Transverse colon (tissue), 4 donors: ENCODE measurements at places on chromosomes 16 and 17. TPM values are rescaled to one million over a fixed set of nuclear protein-coding genes. Genes with fewer than 3 reads are reported as not detected.

DNA sequence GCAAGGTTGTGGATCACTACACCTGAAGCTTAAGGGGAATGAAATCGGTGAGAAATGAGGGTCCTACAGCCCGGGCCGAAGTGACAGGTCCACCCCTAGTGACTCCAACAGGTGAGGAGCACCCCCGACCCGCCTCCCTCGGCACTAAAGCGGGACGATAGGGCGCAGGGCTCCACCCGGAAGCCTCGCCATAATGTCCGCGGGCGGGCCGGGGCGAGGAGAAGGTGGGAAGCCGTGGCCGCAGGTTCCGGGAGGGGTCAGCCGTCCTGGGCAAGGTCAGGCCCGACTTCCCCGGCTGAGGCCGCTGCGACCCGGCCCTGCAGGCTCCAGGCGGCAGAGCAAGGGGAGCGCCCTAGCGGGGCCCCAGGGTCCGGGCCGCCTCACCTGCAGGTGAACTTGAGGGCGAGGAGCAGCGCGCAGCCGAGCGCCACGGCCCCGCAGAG lies 543 bp downstream of the TXNDC11 start:
- peak overlapping the region; percentile 99 for H3K27ac ChIP-seq
- H3K36me3 ChIP-seq, result no peaks in the 10 kb centered on the region
- peak; percentile 67 for DNase-seq

DNA sequence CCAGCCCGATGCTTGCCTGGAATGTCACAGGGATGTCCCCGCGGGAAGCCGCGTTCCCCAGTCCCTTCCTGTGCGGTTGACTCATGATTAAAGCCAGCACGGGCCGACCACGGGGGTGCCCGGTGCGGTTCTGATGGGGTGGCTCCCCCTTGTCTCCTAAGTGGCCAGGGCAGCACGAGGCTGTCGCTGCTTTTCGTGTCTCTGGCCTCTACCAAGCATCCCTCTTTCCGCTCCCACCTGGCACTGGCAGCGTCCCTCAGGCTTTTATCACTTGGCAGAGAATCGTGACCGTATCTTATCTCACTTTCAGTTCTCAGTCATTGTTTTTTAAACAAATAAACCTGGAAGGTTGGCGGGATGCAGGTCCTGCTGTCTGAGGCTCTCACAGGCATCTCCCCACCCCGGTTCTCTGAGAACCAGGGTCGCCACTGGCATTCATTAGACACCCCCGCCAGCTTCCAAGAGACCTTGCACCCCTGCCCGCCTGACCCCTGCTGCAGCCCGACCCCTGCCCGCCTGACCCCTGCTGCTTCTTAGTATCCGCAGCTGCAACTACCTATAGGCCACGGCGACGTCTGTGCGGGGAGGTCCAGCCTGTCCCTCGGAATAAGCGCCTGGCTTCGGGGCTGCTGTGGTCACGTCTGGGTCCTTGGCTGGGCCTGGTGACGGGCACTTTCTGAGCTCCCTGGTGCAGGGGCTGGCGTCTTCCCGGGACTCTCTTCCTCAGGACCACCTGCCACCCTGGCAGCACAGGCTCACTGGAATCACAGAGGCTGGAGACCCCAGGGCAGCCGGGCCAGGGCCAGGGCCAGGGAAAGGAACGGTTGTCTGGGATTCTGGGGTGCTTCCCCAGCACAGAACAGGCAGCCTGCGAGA lies 7.5 kb downstream of the C1QTNF8 start:
- peaks cover 16% of the 10 kb centered on the region for H3K4me1 ChIP-seq
- DNase-seq, result no peak
- H3K4me3 ChIP-seq, result no peak overlapping the region
- H3K36me3 ChIP-seq, result no peaks in the 10 kb centered on the region

GRCh38 chr17:53420035-53420641 lies 402.6 kb upstream of the KIF2B start:
- H3K4me3 ChIP-seq, result no peak overlapping the region
- no peak for DNase-seq
- no peaks in the 10 kb centered on the region for H3K27me3 ChIP-seq
- no peaks in the 10 kb centered on the region for H3K4me1 ChIP-seq

DNA sequence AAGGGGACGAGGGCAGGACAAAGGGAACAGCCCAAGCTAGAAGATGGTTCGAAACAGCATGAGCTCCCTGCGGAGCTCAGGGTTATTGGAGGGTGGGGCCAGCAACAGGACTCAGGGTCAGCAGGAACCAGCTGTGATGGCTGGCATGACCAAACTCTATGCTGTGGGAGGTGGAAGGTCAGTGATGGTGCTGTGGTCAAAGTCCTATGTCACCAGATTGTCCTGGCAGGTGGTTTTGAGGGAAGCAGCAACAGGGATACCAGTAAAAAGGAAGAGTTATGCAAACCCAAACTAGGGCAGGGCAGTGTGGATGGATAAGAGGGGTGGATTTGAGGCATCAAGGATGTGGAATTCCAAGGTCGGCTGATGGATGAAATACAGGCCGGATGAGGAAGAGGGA lies 32.4 kb downstream of the CACNG4 start:
- H3K27me3 ChIP-seq, result no peaks in the 10 kb centered on the region
- H3K4me3 ChIP-seq, result no peak overlapping the region
- H3K27ac ChIP-seq, result no peak overlapping the region
- H3K36me3 ChIP-seq, result no peaks in the 10 kb centered on the region
- DNase-seq, result no peak

- DNase-seq, result peak; percentile 66
- H3K4me3 ChIP-seq, result no peak overlapping the region
- no peaks in the 10 kb centered on the region for H3K27me3 ChIP-seq
These were observed 11.9 kb downstream of the PIEZO1 start for GRCh38 chr16:88772871-88773811.

GRCh38 chr17:32285306-32285705 lies 19.7 kb downstream of the RHBDL3 start:
- H3K27me3 ChIP-seq, result peaks cover 3% of the 10 kb centered on the region
- no peak overlapping the region for H3K4me3 ChIP-seq
- no peak overlapping the region for H3K27ac ChIP-seq
- H3K4me1 ChIP-seq, result no peaks in the 10 kb centered on the region

DNA sequence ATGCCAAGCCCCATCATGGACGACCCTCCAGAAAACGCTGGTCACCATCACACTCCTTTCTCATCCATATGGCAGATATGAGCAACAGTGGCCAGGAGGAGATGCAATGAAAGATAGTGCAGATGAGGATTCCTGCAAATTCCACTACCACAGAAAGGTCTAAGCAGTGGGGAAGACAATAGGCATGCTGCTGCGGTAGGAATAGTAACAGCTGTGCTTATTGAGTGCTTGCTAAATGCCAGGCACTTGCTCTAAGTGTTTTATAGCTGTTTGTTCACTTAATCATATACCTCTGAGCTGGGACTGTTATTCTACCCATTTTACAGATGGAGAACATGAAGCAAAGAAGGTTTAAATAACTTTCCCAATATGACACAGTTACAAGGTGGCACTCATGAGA lies 46.6 kb upstream of the AKAP1 start:
- H3K27ac ChIP-seq, result no peak overlapping the region
- DNase-seq, result no peak
- H3K36me3 ChIP-seq, result no peaks in the 10 kb centered on the region
- peaks cover 9% of the 10 kb centered on the region for H3K27me3 ChIP-seq
- H3K4me1 ChIP-seq, result peaks cover 47% of the 10 kb centered on the region

- H3K27ac ChIP-seq, result peak overlapping the region; percentile 94
- H3K4me1 ChIP-seq, result peaks cover 14% of the 10 kb centered on the region
These were observed 1.1 kb downstream of the MAPK3 start for GRCh38 chr16:30121741-30122571.

- peak overlapping the region; percentile 47 for H3K4me3 ChIP-seq
- peaks cover 20% of the 10 kb centered on the region for H3K4me1 ChIP-seq
- peaks cover 9% of the 10 kb centered on the region for H3K27me3 ChIP-seq
- peak overlapping the region; percentile 41 for H3K27ac ChIP-seq
- peak; percentile 64 for DNase-seq
These were observed 17.5 kb upstream of the MTMR4 start for GRCh38 chr17:58531661-58532554.

DNA sequence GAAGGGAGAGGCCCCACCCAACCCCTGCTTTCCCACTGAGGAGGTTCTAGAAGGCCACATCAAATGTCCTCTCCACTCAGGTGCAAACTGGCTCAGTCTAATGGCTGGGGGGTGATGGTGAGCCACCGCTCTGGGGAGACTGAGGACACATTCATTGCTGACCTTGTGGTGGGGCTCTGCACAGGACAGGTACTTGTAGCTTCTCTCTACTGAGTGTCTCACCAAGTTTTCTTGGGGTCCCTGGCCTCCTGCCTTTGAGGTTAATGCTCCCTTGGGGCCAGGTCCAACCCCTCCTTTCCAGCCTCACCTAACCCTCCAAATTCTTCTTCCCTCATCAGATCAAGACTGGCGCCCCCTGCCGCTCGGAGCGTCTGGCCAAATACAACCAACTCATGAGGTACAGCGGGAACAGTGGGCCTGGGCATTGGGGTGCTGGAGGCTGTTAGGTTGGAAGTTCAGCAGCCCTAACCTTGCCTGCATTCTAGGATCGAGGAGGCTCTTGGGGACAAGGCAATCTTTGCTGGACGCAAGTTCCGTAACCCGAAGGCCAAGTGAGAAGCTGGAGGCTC lies 5.7 kb downstream of the ENO3 start:
- H3K27ac ChIP-seq, result no peak overlapping the region
- H3K27me3 ChIP-seq, result no peaks in the 10 kb centered on the region
- no peaks in the 10 kb centered on the region for H3K36me3 ChIP-seq
- no peak for DNase-seq
- no peak overlapping the region for H3K4me3 ChIP-seq
- H3K4me1 ChIP-seq, result peaks cover 9% of the 10 kb centered on the region

DNA sequence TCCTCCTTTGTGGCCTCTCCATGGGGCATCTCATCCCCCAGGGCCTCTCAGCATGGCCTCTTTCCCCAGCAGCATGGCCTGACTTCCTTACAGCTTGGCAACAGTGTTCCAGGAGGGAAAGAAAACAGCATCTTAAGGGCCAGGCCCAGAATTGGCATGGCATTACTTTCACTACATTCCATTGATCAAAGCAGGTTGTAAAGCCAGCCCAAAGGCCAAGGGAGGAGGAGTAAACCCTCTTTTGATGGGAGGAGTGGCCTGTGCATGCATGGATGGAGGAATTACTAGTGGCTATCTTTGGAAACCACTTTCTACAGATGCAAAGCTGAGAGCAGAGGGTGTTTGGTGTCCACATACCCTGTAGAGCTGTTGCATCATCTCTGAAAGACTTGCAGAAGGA lies 149.4 kb downstream of the AIPL1 start:
- no peaks in the 10 kb centered on the region for H3K4me1 ChIP-seq
- H3K4me3 ChIP-seq, result no peak overlapping the region
- H3K27ac ChIP-seq, result no peak overlapping the region
- H3K27me3 ChIP-seq, result no peaks in the 10 kb centered on the region
- H3K36me3 ChIP-seq, result no peaks in the 10 kb centered on the region
- no peak for DNase-seq

GRCh38 chr16:57749101-57749692 lies 13.6 kb downstream of the KATNB1 start:
- no peaks in the 10 kb centered on the region for H3K36me3 ChIP-seq
- H3K27ac ChIP-seq, result no peak overlapping the region
- no peak overlapping the region for H3K4me3 ChIP-seq
- H3K4me1 ChIP-seq, result no peaks in the 10 kb centered on the region

- H3K36me3 ChIP-seq, result no peaks in the 10 kb centered on the region
- DNase-seq, result peak; percentile 88
- no peaks in the 10 kb centered on the region for H3K27me3 ChIP-seq
- H3K4me3 ChIP-seq, result peak overlapping the region; percentile 79
- peak overlapping the region; percentile 99 for H3K27ac ChIP-seq
- peaks cover 41% of the 10 kb centered on the region for H3K4me1 ChIP-seq
These were observed 512 bp downstream of the AKAP1 start for GRCh38 chr17:57085448-57086068.

- no peaks in the 10 kb centered on the region for H3K36me3 ChIP-seq
- DNase-seq, result no peak
- H3K27ac ChIP-seq, result no peak overlapping the region
- H3K4me3 ChIP-seq, result no peak overlapping the region
- no peaks in the 10 kb centered on the region for H3K27me3 ChIP-seq
- H3K4me1 ChIP-seq, result peaks cover 9% of the 10 kb centered on the region
These were observed 5.3 kb upstream of the HEXD start for GRCh38 chr17:82412535-82413520.

- H3K4me3 ChIP-seq, result no peak overlapping the region
- peaks cover 34% of the 10 kb centered on the region for H3K36me3 ChIP-seq
- no peak for DNase-seq
- no peak overlapping the region for H3K27ac ChIP-seq
- no peaks in the 10 kb centered on the region for H3K4me1 ChIP-seq
These were observed 46.1 kb downstream of the MARVELD3 start for GRCh38 chr16:71672125-71672524.

CD300H gene
- not detected for total RNA-seq

SLC4A1 gene
- total RNA-seq, result not detected

NKD1 gene
- total RNA-seq, result 1.7 TPM

FBXL16 gene
- 1.6 TPM for total RNA-seq

KRT33B gene
- total RNA-seq, result not detected

FSCN2 gene
- 36.4 TPM for total RNA-seq

CCL17 gene
- total RNA-seq, result not detected

RNF43 gene
- total RNA-seq, result 31.9 TPM

RHBDF1 gene
- 179 TPM for total RNA-seq

CTCF gene
- total RNA-seq, result 46.8 TPM

C16orf74 gene
- not detected for total RNA-seq

ZSCAN10 gene
- total RNA-seq, result not detected

PLA2G10 gene
- total RNA-seq, result 43.8 TPM
